ENCODE measurements at places on chromosomes 16 and 17. TPM values are rescaled to one million over a fixed set of nuclear protein-coding genes. Genes with fewer than 3 reads are reported as not detected.

DNA sequence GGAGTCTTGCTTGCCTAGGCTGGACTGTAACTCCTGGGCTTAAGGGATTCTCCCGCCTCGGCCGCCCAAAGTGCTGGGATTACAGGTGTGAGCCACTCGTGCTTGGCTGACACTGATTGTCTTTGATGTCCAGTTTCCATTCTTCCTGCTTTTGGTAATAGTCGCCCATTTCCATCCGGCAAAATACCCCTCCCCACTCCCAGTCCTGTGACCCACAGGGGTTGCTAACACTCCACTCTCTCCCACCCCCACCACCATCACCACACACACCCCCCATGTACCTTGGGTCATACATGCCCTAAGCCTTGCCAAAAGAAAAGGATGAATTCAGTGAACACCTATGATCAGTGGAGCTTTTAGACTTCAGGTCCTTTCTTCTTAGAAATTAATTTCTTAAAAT, 52.8 kb upstream of the MYH10 start:
- no peak for DNase-seq

- DNase-seq, result peak; percentile 86
Measured at GRCh38 chr17:28494445-28495188, 11.5 kb upstream of the FOXN1 start.

DNA sequence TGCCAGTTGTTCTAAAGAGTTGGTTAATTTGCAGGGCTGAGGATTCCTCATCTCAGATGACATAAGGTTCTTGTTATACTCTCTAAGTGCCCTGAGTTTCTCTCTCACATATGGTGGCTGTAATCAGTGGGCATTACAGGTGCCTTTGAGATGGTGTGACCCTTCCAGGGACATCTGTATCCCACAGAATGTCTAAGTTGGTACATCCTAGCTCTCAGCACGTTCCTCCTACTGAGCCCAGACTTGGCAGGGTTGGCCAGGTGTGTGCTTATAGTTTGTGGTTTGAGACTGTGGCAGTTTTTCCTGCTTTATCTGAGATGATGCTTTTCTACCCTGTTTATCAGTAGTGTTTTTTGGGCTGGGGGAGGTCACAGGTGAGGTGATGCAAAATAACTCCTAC, 36.3 kb downstream of the SPECC1 start:
- no peak for DNase-seq

DNA sequence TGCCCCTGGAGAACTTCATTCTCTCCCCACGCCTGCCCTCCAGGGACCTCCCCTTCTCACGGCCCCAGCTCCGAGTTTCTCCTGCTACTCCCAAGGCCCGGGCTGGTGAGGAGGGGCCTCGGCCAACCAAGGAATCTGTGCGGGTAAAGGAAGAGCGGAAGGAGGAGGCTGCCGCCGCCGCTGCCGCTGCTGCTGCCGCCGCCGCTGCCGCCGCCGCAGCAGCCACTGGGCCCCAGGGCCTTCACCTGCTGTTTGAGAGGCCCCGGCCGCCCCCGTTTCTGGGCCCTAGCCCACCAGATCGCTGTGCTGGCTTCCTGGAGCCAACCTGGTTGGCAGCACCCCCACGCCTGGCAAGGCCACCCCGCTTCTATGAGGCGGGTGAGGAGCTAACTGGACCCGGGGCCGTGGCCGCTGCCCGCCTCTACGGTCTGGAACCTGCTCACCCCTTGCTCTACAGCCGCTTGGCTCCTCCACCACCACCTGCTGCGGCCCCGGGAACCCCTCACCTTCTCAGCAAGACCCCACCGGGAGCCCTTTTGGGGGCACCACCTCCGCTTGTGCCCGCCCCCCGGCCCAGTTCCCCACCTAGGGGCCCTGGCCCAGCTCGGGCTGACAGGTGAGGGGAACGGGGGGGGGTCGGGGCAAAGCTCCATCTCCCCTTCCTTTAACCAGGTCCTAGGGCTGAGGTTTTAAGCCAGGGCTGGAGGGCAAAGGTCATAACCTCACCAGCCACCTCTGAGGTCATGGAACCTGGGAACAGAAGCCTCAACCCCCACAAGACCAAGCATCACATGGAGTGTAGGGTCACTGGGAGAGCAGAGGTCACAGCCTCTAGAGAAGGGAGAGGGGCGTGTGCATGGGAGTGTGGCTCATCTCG, 11.0 kb downstream of the FBRS start:
- no peak for DNase-seq

The PERCC1 gene
- total RNA-seq, result not detected

The CLEC19A gene
- total RNA-seq, result not detected

The NME1 gene
- total RNA-seq, result 99.4 TPM

Data from ureter (tissue), 1 donor.